Fibroblast of the aortic adventitia (primary cell): ENCODE measurements at places on chromosomes 12 and 14. TPM values are rescaled to one million over a fixed set of nuclear protein-coding genes. Genes with fewer than 3 reads are reported as not detected.

MUCL1 gene
- total RNA-seq: not detected in 2 replicates

DAO gene
- not detected in 2 replicates for total RNA-seq

CLEC2B gene
- 16.5 and 58.1 TPM in 2 replicates for total RNA-seq

STK38L gene
- 25.9 and 33.6 TPM in 2 replicates for total RNA-seq

MYH6 gene
- total RNA-seq: not detected in 2 replicates

DUSP16 gene
- total RNA-seq: 5.9 and 6.8 TPM in 2 replicates

DNAI7 gene
- total RNA-seq: 0.18 and 4.2 TPM in 2 replicates

PRB2 gene
- not detected in 2 replicates for total RNA-seq

RIPK3 gene
- 0.99 and 3.0 TPM in 2 replicates for total RNA-seq

LMO3 gene
- total RNA-seq: 3.6 and 12.8 TPM in 2 replicates

TBX3 gene
- total RNA-seq: 5.7 and 12.8 TPM in 2 replicates

SLC6A12 gene
- not detected in 2 replicates for total RNA-seq

DBX2 gene
- total RNA-seq: 0.08 and 0.72 TPM in 2 replicates

ARHGAP9 gene
- 0.18 TPM in 1 of 2 replicates, not detected in the other for total RNA-seq

TAS2R42 gene
- total RNA-seq: not detected in 2 replicates
